ENCODE measurements at places on chromosomes 6 and 20.

GRCh38 chr6:157143171-157143889 lies 180.0 kb downstream of the TMEM242 start:
- no peak for DNase-seq

GRCh38 chr6:124977067-124977908 lies 15.1 kb downstream of the RNF217 start:
- DNase-seq = no peak

DNA sequence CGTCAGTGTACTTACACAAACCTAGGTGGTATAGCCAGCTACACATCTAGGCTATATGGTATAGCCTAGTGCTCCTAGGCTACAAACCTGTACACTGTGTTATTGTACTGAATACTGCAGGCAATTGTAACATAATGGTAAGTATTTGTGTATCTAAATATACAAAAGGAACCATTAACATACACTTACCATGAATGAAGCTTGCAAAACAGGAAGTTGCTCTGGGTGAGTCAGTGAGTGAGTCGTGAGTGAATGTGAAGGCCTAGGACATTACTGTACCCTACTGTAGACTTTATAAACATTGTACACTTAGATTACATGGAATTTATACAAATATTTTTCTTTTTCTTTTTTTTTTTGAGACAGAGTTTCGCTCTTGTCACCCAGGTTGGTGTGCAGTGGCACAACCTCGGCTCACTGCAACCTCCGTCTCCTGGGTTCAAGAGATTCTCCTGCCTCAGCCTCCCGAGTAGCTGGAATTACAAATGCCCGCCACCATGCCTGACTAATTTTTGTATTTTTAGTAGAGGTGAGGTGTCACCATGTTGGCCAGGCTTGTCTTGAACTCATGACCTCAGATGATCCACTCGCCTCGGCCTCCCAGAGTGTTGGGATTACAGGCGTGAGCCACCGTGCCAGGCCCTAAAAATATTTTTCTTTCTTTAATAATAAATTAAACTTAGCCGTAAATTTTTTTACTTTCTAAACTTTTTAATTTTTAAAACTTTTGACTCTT lies 15.4 kb upstream of the KIAA1755 start:
- no peak for DNase-seq

- no peak for DNase-seq
These were observed 497.9 kb upstream of the JARID2 start for GRCh38 chr6:14747881-14748520.

- DNase-seq = no peak
These were observed 113.8 kb downstream of the CEBPB start for GRCh38 chr20:50304501-50304856.

- peak; percentile 66 for DNase-seq
These were observed at the start of gene SIRPB2 for GRCh38 chr20:1491281-1491840. TSS of gene SIRPB2 (minus strand) at chr20:1491420. CDS start at chr20:1491359, 61 bp downstream.

DNA sequence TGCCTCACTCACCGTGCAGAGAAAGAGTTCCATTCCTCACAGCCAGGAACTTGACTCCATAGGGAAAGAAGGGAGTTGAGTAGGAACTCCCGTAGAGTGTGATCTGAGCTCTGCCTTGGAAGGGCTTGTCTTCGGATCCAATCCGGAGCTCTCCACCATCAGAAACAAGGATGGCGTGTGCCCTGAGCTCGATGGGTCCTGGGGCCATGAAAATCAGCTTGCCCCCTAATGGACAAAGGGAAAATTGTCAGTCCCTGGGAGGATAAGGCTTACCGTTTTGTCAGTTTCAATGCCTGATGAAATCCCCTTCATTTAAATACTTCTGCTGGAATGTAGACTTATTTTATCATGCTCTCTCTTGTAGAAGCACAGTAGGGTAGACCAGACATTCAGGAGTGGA lies 153.3 kb downstream of the PKHD1 start:
- peak; percentile 8 for DNase-seq

GRCh38 chr6:55049866-55050265 lies 124.4 kb upstream of the HCRTR2 start:
- DNase-seq = no peak

GRCh38 chr6:116983375-116983774 lies 106.3 kb downstream of the RFX6 start:
- DNase-seq = no peak

- DNase-seq = no peak
These were observed 136.2 kb upstream of the AGPAT4 start for GRCh38 chr6:161410076-161410475.

DNA sequence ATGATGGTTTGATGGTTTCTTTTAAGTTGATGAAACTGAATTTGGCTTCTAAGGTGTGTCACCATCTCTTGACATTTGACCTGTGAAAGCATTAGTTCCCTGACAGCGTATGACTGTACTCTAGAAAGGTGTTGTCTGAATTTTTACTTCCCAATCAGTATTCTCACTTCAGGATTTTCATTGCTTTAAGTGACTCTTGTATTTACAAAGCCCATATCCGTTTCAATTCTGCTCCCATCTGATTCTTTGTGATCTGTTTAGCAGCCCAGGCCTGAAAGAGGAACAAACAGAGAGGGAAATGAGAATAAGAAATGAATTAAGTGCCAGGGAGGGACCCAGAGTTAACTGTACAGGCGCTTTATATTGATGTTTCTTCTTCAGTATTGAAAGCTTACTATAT lies 73.7 kb downstream of the FARS2 start:
- no peak for DNase-seq

Measured in endothelial cell (in vitro differentiated cells).